ENCODE measurements at places on chromosomes 5 and 9. TPM values are rescaled to one million over a fixed set of nuclear protein-coding genes. Genes with fewer than 3 reads are reported as not detected.

DNA sequence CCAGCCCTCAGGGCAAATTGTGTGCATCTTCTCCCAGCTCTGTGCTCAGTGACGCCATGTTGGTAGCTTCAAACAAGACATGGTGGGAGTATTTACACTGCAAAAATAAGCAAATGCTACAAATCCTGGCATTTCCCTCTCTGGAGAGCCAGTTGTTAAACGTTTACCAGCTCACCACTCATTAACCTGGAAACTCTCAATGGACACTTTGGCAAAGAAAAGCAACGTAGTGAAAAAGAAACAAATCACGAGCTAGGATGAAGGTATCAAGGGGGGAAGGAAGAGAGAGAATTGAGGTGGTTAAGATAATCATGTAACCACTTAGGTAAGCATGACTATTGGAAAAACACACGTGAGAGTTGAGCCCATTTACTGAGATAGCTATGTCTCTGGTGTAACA lies 72.5 kb downstream of the MRPS30 start:
- H3K4me1 ChIP-seq, result no peaks in the 10 kb centered on the region
- H3K36me3 ChIP-seq, result no peaks in the 10 kb centered on the region
- H3K4me3 ChIP-seq, result no peak overlapping the region
- H3K27me3 ChIP-seq, result no peaks in the 10 kb centered on the region

- H3K36me3 ChIP-seq, result no peaks in the 10 kb centered on the region
- no peak for DNase-seq
- H3K4me1 ChIP-seq, result no peaks in the 10 kb centered on the region
Observed at GRCh38 chr9:134216961-134217360, 52.6 kb upstream of the RNU6ATAC start.

GRCh38 chr9:136024696-136025316 lies 63.6 kb upstream of the UBAC1 start:
- no peak overlapping the region for H3K4me3 ChIP-seq
- H3K27ac ChIP-seq, result no peak overlapping the region
- H3K27me3 ChIP-seq, result no peaks in the 10 kb centered on the region
- no peaks in the 10 kb centered on the region for H3K36me3 ChIP-seq
- DNase-seq, result no peak
- H3K4me1 ChIP-seq, result no peaks in the 10 kb centered on the region

GRCh38 chr9:121367306-121368137 lies 2.5 kb downstream of the STOM start:
- H3K27ac ChIP-seq, result no peak overlapping the region
- no peaks in the 10 kb centered on the region for H3K27me3 ChIP-seq
- no peak for DNase-seq
- peaks cover 44% of the 10 kb centered on the region for H3K4me1 ChIP-seq

DNA sequence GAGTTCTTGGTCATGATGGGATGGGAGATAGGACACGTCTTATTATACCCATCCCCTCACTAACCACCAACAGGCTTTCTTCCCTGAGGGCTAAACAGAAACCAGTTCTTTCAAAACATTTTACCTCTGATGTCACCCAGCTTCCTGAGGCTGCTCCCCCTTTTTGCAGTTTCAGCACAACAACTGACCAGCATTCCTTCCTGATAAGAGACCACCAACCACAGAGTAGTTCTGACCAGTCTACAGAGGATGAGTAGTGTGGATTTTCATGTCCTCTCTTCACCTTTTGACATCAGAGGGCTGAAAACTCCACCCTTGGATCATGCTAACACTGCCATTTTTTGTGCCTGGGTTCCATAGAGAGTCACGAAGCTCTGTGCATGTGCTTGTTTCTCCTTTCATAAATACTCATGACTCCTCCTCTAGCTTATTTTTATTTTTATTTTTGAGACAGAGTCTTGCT lies 82.6 kb downstream of the OSTF1 start:
- no peak overlapping the region for H3K4me3 ChIP-seq
- H3K27ac ChIP-seq, result no peak overlapping the region
- no peaks in the 10 kb centered on the region for H3K36me3 ChIP-seq

GRCh38 chr5:129362456-129362855 lies 97.6 kb upstream of the ADAMTS19 start:
- H3K4me3 ChIP-seq, result no peak overlapping the region
- no peaks in the 10 kb centered on the region for H3K36me3 ChIP-seq
- H3K27me3 ChIP-seq, result no peaks in the 10 kb centered on the region

GRCh38 chr9:95336281-95336680 lies 18.8 kb upstream of the FANCC start:
- H3K27me3 ChIP-seq, result no peaks in the 10 kb centered on the region
- H3K36me3 ChIP-seq, result no peaks in the 10 kb centered on the region
- H3K27ac ChIP-seq, result no peak overlapping the region
- H3K4me3 ChIP-seq, result no peak overlapping the region
- peak; percentile 29 for DNase-seq

- DNase-seq, result no peak
- no peaks in the 10 kb centered on the region for H3K27me3 ChIP-seq
- H3K4me1 ChIP-seq, result no peaks in the 10 kb centered on the region
- H3K27ac ChIP-seq, result no peak overlapping the region
Observed at GRCh38 chr5:61675015-61675692, 343.1 kb downstream of the ZSWIM6 start.

- no peaks in the 10 kb centered on the region for H3K36me3 ChIP-seq
- no peak overlapping the region for H3K27ac ChIP-seq
- no peaks in the 10 kb centered on the region for H3K27me3 ChIP-seq
- no peak for DNase-seq
- no peak overlapping the region for H3K4me3 ChIP-seq
- no peaks in the 10 kb centered on the region for H3K4me1 ChIP-seq
Observed at GRCh38 chr5:55620009-55620765, 85.4 kb upstream of the PLPP1 start.

GRCh38 chr5:5751987-5752386 lies 329.5 kb downstream of the ICE1 start:
- no peak overlapping the region for H3K4me3 ChIP-seq
- no peaks in the 10 kb centered on the region for H3K4me1 ChIP-seq
- no peak for DNase-seq
- H3K27me3 ChIP-seq, result no peaks in the 10 kb centered on the region

DNA sequence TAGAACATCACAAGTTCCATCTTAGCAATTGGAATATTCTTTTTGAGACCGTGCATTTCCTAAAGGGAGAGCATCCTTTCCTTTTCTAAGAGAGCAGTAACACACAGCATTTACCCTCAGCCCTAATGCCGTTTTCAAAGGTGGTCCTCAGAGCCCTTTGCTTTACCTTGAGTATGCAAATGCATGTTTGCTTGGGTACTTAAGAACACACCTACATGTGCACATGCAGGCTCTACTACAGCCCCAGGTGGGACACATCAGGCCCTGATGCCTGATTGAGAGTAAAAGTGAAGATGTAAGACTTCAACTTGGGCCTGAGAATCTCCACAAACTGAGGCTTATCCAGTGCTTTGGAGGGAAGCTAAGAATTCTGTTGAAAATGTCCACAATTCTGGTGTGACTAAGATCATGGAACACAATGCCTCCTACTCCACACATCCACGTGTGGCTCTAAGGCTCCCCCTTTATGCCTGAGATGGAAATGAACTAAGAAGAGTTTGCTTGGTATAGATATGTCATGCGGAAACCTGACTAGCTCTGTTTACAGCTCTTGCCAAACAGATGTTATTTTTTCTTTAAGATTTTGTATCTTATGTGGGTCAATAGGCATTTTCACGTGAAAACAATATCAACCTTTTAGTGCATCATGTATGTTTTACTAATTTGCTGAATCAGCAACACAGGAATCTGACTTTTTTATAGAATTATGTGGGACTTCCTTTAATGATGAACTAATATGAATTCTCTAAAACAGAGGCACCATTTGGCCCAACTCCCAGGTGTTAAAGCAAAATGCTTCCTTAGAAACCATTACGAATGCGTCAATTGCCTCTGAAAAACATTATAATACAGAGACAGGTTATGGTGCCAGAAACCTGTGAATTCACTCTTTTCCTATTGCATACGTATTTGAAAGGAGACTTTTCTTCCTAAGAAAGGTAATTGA lies 48.9 kb upstream of the SLC2A8 start:
- H3K4me1 ChIP-seq, result no peaks in the 10 kb centered on the region
- H3K4me3 ChIP-seq, result no peak overlapping the region
- DNase-seq, result no peak

- DNase-seq, result no peak
- no peaks in the 10 kb centered on the region for H3K36me3 ChIP-seq
- no peak overlapping the region for H3K4me3 ChIP-seq
- no peak overlapping the region for H3K27ac ChIP-seq
Observed at GRCh38 chr5:8399471-8399870, 530.5 kb downstream of the MTRR start.

GRCh38 chr5:143315929-143316328 lies 87.6 kb downstream of the NR3C1 start:
- no peak for DNase-seq
- H3K4me1 ChIP-seq, result no peaks in the 10 kb centered on the region
- no peaks in the 10 kb centered on the region for H3K27me3 ChIP-seq
- no peaks in the 10 kb centered on the region for H3K36me3 ChIP-seq

GRCh38 chr5:43917925-43918324 lies 314.9 kb downstream of the NNT start:
- H3K4me3 ChIP-seq, result no peak overlapping the region
- no peaks in the 10 kb centered on the region for H3K27me3 ChIP-seq
- no peaks in the 10 kb centered on the region for H3K36me3 ChIP-seq
- no peak for DNase-seq
- no peaks in the 10 kb centered on the region for H3K4me1 ChIP-seq

- no peak overlapping the region for H3K4me3 ChIP-seq
- no peak for DNase-seq
- H3K36me3 ChIP-seq, result no peaks in the 10 kb centered on the region
- no peak overlapping the region for H3K27ac ChIP-seq
- no peaks in the 10 kb centered on the region for H3K4me1 ChIP-seq
Observed at GRCh38 chr5:115424030-115424429, 120.5 kb downstream of the FEM1C start.

GRCh38 chr5:37391591-37391990 lies 12.5 kb downstream of the WDR70 start:
- peaks cover 30% of the 10 kb centered on the region for H3K36me3 ChIP-seq
- H3K27me3 ChIP-seq, result no peaks in the 10 kb centered on the region
- H3K4me1 ChIP-seq, result no peaks in the 10 kb centered on the region
- no peak overlapping the region for H3K4me3 ChIP-seq
- no peak for DNase-seq

- H3K36me3 ChIP-seq, result no peaks in the 10 kb centered on the region
- H3K4me1 ChIP-seq, result no peaks in the 10 kb centered on the region
- H3K27me3 ChIP-seq, result no peaks in the 10 kb centered on the region
- no peak overlapping the region for H3K4me3 ChIP-seq
Observed at GRCh38 chr5:55966284-55966683, 28.5 kb downstream of the IL6ST start.

- peaks cover 8% of the 10 kb centered on the region for H3K4me1 ChIP-seq
- H3K36me3 ChIP-seq, result peaks cover 10% of the 10 kb centered on the region
- no peaks in the 10 kb centered on the region for H3K27me3 ChIP-seq
- no peak overlapping the region for H3K4me3 ChIP-seq
- DNase-seq, result no peak
Observed at GRCh38 chr5:154406826-154407225, 39.0 kb upstream of the SAP30L start.

DNA sequence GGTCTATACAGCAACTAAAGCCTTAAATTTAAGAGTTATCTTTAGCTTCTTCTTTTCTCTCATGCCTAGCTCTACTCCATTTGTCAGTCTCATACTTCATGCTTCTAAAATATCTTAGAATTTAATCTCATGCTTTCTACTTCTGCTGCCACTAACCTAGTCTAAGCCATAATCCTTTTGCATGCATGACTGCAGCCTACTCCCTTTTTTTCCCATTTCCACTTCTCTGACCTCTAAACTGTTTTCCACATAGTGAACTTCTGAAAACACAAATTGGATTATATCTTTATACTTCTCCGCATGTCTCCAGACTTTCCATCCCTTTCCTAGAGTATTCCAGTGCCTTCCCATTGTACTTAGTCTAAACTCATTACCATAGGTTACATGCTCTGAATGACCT lies 193.0 kb downstream of the XRCC4 start:
- H3K27ac ChIP-seq, result no peak overlapping the region
- H3K4me1 ChIP-seq, result no peaks in the 10 kb centered on the region
- no peaks in the 10 kb centered on the region for H3K36me3 ChIP-seq
- no peaks in the 10 kb centered on the region for H3K27me3 ChIP-seq
- DNase-seq, result no peak

GRCh38 chr5:35063414-35063813 lies 15.7 kb upstream of the AGXT2 start:
- DNase-seq, result no peak
- no peaks in the 10 kb centered on the region for H3K36me3 ChIP-seq

DNA sequence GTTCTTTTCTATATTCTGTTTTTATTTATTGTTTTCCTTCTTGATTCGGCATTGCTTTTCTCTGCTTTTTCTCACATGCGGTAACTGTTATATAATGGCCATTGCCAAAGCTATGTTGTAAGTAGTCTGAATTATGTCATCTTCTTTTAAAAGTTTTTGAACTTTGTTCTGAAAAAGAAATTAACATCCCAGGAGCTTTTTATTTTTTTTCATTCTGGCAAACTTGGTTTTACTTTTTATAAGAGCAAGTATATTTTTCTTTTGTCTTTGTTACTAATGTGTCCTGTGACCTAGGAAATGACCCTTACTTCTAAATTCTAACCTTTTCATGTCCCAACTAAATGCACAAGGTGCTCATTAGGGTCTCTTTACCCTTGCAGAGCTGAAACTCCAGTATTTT lies 26.7 kb upstream of the IZUMO3 start:
- H3K36me3 ChIP-seq, result no peaks in the 10 kb centered on the region
- no peak overlapping the region for H3K27ac ChIP-seq
- no peaks in the 10 kb centered on the region for H3K27me3 ChIP-seq
- no peak for DNase-seq
- H3K4me1 ChIP-seq, result no peaks in the 10 kb centered on the region

DNA sequence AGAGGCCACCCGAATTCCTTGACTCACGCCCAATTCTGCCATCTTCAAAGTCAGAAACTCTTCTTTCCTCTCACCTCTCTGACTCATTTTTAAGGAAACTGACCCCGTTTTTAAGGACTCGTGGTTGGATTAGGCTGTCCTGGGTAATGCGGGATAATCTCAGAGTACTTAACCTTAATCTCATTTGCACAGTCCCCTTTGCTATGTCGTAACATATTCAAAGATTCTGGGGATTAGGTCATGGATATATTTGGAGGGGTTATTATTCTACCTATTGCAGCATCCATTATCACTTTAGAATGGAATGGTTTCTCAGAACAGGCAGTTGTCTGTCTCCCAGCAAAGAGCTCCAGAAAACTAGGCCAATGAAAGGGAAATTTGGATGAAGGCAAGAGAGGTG lies 80.8 kb upstream of the IL12B start:
- H3K27me3 ChIP-seq, result no peaks in the 10 kb centered on the region
- peaks cover 42% of the 10 kb centered on the region for H3K4me1 ChIP-seq
- no peak overlapping the region for H3K27ac ChIP-seq
- H3K4me3 ChIP-seq, result no peak overlapping the region

PPP3R2 gene
- total RNA-seq, result not detected

PRDM9 gene
- not detected for total RNA-seq

AGXT2 gene
- total RNA-seq, result not detected

LCN9 gene
- total RNA-seq, result not detected

C5orf52 gene
- total RNA-seq, result not detected

CLIC3 gene
- total RNA-seq, result 13.0 TPM

PCDH1 gene
- total RNA-seq, result 3.2 TPM

C7 gene
- not detected for total RNA-seq

ENHO gene
- not detected for total RNA-seq

BICD2 gene
- total RNA-seq, result 20.2 TPM

Measured in naive thymus-derived CD4-positive, alpha-beta T cell (primary cell).